ENCODE measurements at places on chromosomes 5 and 9.
A peak's percentile ranks its signal among the peaks of the same experiment; 100 is the strongest.

GRCh38 chr9:137415451-137415850, 7.5 kb downstream of the EXD3 start:
- no peaks in the 10 kb centered on the region for H3K4me1 ChIP-seq
- DNase-seq: no peak
- no peaks in the 10 kb centered on the region for H3K27me3 ChIP-seq
- H3K4me3 ChIP-seq: no peak overlapping the region

DNA sequence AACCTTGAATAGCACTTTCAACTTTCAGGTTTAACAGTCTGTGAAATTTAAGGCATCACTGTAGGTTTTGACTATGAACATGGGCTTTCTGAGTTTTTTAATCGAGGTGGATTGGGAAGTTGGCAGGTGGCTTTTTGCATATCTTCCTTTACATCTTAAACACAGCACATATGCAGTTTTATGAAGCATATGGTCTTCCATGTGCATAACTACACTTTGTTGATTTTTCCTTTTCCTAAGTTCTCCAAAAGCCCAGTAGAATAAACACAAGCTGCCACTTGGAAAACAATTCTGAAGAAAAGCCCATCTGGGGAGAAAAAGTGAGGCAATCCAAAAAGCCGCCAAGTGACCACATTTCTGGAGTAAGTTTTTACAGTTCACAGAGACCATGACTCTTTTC, 236.5 kb upstream of the IL12B start:
- H3K4me1 ChIP-seq: no peaks in the 10 kb centered on the region
- H3K4me3 ChIP-seq: no peak overlapping the region
- H3K27ac ChIP-seq: no peak overlapping the region
- no peaks in the 10 kb centered on the region for H3K27me3 ChIP-seq
- H3K36me3 ChIP-seq: no peaks in the 10 kb centered on the region

- no peaks in the 10 kb centered on the region for H3K36me3 ChIP-seq
- DNase-seq: peak; percentile 21
- no peak overlapping the region for H3K27ac ChIP-seq
- H3K27me3 ChIP-seq: peaks cover 5% of the 10 kb centered on the region
- no peaks in the 10 kb centered on the region for H3K4me1 ChIP-seq
- no peak overlapping the region for H3K4me3 ChIP-seq
Observed at GRCh38 chr9:109182940-109183798, 16.1 kb upstream of the FRRS1L start.

- H3K27me3 ChIP-seq: no peaks in the 10 kb centered on the region
- H3K27ac ChIP-seq: no peak overlapping the region
Observed at GRCh38 chr5:93189707-93190120, 391.3 kb downstream of the NR2F1-AS1 start.

DNA sequence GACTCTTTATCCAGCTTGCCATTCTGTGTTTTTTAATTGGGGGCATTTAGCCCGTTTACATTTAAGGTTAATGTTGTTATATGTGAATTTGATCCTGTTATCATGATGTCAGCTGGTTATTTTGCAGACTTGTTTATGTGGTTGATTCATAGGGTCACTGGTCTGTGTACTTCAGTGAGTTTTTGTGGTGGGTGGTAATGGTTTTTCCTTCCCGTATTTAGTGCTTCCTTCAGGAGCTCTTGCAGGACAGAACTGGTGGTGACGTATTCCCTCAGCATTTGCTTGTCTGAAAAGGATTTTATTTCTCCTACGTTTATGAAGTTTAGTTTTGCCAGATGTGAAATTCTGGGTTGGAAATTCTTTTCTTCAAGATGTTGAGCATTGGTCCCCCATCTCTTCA, 381.1 kb downstream of the MAN2A1 start:
- DNase-seq: no peak
- no peak overlapping the region for H3K4me3 ChIP-seq
- no peaks in the 10 kb centered on the region for H3K36me3 ChIP-seq
- no peaks in the 10 kb centered on the region for H3K27me3 ChIP-seq

- no peaks in the 10 kb centered on the region for H3K4me1 ChIP-seq
- no peak overlapping the region for H3K4me3 ChIP-seq
- H3K27me3 ChIP-seq: no peaks in the 10 kb centered on the region
- H3K27ac ChIP-seq: no peak overlapping the region
Observed at GRCh38 chr9:93525476-93525875, 50.9 kb upstream of the PHF2 start.

DNA sequence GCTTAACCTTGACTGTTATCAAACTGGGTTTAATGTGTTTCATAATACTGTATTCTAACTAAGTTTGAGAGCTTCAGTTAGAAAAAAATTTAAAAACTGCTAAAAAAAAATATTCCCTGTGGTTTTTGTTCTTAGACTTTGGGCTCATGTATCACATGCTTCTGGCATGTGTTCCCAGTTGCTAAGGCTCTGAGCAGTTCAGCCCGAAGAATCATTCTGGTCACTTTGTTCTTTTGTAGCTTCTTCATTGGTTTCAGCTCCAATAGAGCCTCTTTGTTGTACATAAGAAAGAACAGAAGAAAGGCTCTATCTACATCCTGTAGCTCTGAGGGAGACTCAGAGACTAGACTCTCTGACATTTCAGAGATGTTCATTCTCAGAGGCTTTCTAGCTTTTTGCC, 25.6 kb downstream of the KCNN2 start:
- H3K27me3 ChIP-seq: no peaks in the 10 kb centered on the region
- H3K4me3 ChIP-seq: no peak overlapping the region
- H3K27ac ChIP-seq: no peak overlapping the region
- H3K4me1 ChIP-seq: no peaks in the 10 kb centered on the region
- H3K36me3 ChIP-seq: no peaks in the 10 kb centered on the region

DNA sequence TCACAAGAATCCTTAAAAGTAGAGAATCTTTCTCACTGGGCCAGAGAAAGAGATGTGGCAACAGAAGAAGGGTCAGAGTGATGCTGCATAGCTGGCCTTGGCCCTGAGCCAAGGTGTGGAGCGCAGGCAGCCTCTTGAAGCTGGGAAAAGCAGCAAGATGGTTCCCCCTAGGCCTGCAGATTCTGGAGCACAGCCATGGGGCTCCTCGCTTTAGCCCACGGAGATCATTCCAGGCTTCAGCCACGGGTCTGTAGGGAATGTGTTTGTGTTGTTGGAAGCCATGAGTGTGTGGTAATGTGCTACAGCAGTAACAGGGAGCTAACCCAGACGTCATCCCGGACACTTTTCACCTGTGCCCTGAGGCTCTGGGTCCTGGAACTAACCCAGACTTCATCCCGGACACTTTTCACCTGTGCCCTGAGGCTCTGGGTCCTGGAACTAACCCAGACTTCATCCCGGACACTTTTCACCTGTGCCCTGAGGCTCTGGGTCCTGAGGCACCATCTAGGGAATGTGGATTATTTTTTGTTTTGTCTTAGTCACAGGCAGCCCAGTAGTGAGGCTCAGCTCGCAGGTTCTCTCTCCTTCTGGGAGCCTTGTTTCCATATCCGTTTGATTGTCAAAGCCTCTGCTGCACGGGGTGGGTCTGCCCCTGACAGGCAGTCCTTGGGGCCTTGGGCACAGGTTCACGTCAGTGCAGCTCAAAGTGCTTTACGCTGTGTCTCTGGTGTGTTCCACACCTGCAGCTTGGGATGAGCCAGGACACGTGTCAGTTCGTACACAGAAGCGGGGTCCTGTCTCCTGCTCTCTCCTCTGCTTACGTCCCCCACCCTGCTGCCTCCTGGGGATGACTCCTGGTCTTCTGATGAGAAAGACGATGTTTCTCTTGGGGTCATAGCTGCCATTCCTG, 56.3 kb upstream of the EXOC3 start:
- DNase-seq: no peak
- no peak overlapping the region for H3K27ac ChIP-seq
- peaks cover 4% of the 10 kb centered on the region for H3K4me1 ChIP-seq
- H3K4me3 ChIP-seq: no peak overlapping the region
- H3K27me3 ChIP-seq: no peaks in the 10 kb centered on the region

- peak; percentile 8 for DNase-seq
- peaks cover 2% of the 10 kb centered on the region for H3K27me3 ChIP-seq
- H3K36me3 ChIP-seq: no peaks in the 10 kb centered on the region
- no peak overlapping the region for H3K27ac ChIP-seq
Observed at GRCh38 chr9:34554211-34555001, 31.6 kb upstream of the ENHO start.

- 0 out of 2 replicates have a peak, but pooled peaks cover 3% of the 10 kb centered on the region for H3K4me1 ChIP-seq
- no peak overlapping the region for H3K4me3 ChIP-seq
- H3K36me3 ChIP-seq: no peaks in the 10 kb centered on the region
- H3K27me3 ChIP-seq: no peaks in the 10 kb centered on the region
- no peak overlapping the region for H3K27ac ChIP-seq
Observed at GRCh38 chr9:113882636-113883164, 6.6 kb downstream of the ZNF618 start.

DNA sequence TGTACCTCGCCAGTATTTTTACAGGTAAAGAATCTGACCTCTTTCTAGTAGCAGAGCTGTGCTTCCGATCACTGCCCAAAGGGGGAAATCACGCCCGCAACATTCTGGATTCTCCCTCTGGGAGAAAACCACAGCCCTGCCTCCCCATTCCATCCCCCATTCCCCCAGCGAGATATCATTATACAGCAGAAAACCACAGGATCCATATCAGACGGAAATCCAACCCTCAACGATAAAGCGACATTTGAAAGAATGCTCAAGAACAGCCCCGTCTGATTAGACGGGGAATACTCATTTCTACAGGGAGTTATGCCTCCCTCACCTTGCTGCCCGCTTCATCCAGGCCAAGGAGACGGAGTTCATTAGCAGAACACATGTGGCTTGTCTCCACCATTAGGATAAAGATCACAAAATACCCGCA, 172.8 kb downstream of the COL23A1 start:
- H3K4me3 ChIP-seq: no peak overlapping the region
- no peaks in the 10 kb centered on the region for H3K36me3 ChIP-seq
- no peaks in the 10 kb centered on the region for H3K27me3 ChIP-seq
- H3K27ac ChIP-seq: no peak overlapping the region
- no peaks in the 10 kb centered on the region for H3K4me1 ChIP-seq

DNA sequence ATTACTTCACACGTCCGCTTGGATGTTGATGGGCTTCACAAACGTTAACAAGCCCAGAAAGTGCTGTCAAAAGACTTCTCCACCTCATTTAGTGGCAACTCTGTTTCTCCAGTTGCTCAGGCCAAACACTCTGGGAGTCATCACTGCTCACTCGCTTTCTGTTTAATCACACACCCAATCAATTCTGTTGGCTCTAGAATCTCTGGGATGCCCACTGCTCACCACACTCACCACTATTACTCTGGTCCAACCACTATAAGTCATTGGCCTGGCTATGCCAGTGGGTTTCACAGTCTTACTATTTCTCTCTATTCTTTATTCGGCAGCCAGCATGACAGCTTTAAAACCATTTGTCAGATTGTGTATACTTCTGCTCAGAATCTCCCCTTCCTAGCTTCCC, 163.5 kb downstream of the KDM4C start:
- no peaks in the 10 kb centered on the region for H3K27me3 ChIP-seq
- no peak overlapping the region for H3K27ac ChIP-seq
- no peak for DNase-seq
- H3K4me3 ChIP-seq: no peak overlapping the region

Measured in DND-41 (cell line).